ENCODE measurements at places on chromosomes 4 and X.

GRCh38 chr4:139526928-139527327 lies 29.1 kb downstream of the SETD7 start:
- DNase-seq = no peak

GRCh38 chr4:99857307-99857706 lies 36.9 kb downstream of the LAMTOR3 start:
- no peak for DNase-seq

DNA sequence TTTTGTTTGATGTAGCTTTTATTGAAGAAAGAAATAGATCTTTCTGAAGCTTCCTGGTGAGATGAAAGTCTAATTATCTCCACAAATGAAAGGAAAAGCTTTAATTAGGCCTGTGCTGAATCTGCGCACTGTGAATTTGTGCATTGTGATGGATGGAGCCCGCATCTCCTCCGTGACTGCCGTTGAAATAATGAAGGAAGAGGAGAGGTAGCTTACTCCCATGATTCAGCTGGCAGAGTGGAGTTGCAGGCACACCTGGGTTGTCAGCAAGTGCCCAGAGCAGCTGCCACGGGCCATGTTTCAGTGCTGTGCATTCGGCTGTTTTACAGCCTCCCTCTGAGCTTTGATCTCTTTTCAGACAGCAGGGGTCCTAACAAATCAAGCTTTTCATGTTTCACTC lies 735.3 kb upstream of the TENM3 start:
- DNase-seq = peak; percentile 25

- no peak for DNase-seq
Measured at GRCh38 chr4:114603497-114603896, 4.9 kb downstream of the UGT8 start.

GRCh38 chrX:128928636-128929035 lies 594.7 kb downstream of the SMARCA1 start:
- DNase-seq = no peak

GRCh38 chr4:95949136-95949765 lies 109.4 kb downstream of the PDHA2 start:
- no peak for DNase-seq

DNA sequence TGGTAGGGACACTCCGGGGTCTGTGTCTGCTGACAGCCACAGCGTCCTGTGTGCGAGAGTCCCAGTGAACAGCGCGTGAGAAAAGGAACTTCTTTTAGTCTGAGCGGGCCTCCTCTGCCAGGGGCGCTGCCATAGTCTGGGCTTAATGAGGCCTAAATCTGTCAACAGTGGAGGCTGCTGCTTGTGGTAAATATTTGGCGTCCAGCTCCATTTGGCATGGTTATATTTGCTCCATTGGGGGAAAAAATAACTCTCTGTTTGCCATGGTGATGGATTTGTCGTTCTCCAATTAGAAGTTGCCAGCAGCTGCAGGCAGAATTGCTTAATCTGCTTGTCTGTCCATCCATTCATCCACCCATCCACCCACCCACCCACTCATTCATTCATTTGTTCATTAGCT lies 71.4 kb upstream of the PSAPL1 start:
- no peak for DNase-seq

DNA sequence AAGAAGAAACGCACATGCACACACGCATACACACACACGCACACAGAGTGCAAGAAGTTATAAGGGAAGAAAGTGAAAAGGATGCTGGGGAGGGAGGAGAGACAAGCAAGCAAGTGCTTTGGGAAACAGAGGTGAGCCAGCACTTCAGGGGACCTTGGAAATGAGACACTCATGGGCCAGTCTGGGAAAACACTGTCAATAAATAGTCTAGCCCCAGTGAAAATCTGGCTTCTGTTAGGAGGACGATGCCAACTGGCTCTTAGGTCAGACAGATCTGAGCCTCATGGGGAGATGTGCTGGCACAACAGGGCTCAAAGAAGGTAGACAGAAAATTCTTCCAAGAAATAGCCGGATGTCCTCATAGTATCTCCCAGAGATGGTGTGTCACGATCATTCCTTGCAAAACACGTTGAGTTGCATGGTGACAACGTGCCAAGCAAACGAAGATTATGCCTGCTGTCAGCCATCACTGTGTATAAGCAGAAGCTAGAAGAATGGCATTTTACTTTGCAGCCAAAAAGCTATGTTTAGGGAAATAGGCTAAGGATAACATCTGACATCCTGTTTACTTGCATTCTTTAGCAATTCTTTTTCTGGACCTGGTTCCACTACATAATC lies 557 bp upstream of the ARHGEF6 start:
- DNase-seq = peak; percentile 29

DNA sequence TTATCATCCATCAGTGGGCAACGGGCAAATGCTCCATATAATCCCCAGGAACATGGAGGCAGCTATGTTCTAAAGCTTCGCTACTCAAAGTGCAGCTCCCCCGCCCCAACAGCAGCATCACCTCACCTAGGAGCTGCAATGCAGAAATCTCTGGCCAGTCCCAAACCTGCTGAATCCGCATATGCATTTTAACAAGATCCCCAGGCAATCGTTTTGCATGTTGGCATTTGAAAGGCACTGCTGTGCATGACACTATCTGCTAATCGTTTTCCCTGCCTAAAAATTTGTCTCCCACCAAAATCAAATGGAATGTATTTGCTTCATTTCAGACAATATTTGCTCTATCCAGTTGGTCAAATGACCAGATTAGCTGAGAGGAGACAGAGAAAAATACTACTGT lies 15.2 kb downstream of the ADGRG2 start:
- no peak for DNase-seq

DNA sequence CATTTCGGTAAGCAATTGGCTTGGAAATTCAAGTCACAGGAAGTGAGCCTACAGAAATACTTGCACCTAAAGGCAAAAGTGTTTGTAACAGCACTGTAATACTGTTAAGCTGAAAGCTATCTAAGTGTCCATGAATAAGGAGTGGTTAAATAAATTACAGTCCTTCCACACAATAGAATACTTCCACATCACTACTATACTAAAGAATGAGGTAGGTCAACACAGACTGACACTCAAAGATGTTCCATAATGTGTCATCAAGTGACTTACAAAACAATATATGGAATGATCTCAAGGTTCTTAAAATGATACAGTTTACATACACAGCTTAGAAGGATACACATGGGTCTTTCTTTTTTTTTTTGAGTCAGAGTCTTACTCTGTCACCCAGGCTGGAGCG lies 27.0 kb downstream of the SLC10A6 start:
- no peak for DNase-seq

GRCh38 chrX:122945328-122945727 lies 238.8 kb upstream of the GRIA3 start:
- no peak for DNase-seq

- no peak for DNase-seq
Measured at GRCh38 chr4:172806841-172807240, 361.8 kb upstream of the GALNT7 start.

DNA sequence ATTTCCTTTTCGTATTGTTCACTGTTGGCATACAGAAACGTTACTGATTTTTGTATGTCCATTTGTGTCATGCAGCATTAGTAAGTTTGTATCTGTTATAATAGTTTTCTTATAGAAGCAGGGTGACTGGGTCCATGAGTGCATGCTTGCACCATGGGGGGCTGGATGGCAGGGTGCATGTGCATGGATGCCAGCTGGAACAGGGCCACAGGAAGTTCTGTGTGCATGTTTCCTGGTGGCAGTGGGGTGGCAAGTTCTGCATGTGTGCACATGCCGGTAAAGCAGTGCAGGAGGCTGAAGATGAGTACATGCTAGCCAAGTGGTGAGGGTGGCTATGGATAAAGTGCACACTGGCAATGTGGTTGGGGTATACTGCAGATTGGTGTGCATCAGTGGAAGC lies 468.0 kb upstream of the KLHL4 start:
- DNase-seq = no peak

DNA sequence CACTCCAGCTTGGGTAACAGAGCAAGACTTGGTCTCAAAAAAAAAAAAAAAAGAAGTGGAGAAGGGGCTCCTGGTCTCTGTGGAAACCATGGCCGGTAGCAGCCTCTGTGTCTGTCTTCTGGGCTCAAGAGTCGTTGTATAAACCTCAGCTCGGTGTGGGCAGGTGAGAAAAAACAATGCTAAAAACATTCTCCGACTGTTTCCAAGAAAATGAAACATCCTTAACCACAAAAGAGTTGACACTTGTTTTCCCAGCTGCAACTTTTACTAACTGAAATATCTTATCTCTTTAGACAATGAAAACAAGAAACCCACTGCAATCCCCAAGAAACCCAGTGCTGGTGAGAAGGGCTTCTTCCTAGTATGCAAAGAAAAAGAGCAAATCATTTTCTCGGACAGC lies 26.2 kb downstream of the CD99 start:
- DNase-seq = no peak

- DNase-seq = no peak
Measured at GRCh38 chrX:20063716-20064351, 52.9 kb downstream of the MAP7D2 start.

GRCh38 chr4:75675004-75675531 lies 1.9 kb upstream of the G3BP2 start:
- DNase-seq = no peak

- no peak for DNase-seq
Measured at GRCh38 chr4:146063143-146063542, 112.4 kb upstream of the LSM6 start.

DNA sequence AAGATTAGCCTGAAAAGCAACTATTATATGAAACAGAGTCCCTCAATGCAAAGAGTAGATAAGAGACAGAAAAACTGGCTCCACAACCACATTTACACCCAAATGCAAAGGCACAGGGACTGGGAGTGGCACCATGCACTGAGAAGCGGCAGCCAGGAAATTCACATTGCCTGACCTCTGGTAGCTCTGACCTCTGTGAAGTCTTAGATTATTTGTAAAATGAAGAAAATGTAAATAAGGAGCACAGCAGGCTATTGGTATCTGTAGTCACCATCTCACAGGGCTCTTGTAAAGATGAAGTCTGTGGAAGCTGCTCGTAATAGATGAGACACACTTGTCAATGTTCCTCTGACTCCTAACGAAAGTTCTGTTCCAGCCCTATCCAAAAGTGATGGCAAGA lies 69.7 kb downstream of the FAT1 start:
- DNase-seq = no peak

DNA sequence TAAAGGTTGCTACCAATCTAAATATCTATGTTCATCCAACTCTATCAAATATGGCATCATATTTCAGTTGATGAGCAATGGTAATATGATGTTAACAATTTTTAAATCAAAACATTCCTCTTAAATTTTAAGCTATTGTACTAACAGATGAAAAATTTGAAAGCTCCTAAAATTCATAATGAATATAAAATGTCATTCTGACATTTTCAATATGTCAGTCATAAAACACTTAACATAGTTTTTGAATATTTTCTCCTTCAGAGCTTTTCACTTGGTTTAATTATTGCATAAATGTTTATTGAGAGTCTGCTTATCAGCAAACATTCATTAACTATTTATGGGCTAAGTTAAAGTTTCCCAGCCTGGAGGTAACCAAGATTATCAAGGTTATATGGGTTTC lies 11.8 kb downstream of the ARSJ start:
- no peak for DNase-seq

GRCh38 chrX:18354369-18355223 lies at the start of gene SCML2:
Gene SCML2, minus strand, starts transcription at chrX:18354688. Its CDS starts 20,617 bp downstream, at chrX:18334071.
- DNase-seq = peak; percentile 59

- DNase-seq = no peak
Measured at GRCh38 chr4:108488865-108489264, 131.5 kb upstream of the RPL34 start.

DNA sequence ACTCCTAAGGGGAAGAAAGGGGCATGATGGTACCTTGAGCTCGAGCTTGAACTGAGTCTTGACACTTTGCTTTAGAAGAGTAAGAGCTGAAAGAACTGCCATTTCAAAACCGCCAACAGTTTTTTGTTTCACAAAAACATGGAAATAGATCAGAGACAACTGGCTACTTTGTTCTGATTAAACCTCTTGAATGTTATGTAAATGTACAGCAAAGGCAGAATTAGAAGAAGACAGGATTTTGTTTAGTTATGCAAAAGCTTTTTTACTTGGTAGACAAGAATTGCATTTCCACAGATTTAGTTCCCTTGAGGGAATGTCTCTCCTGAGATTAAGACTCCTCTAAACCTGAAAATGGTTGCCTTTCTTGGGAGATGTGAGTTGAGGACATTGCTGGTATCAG lies 33.3 kb upstream of the STPG2 start:
- no peak for DNase-seq
